ENCODE measurements at places on chromosomes 3 and 15.

GRCh38 chr3:165434516-165434915 is 238.3 kb upstream of the SLITRK3 start:
- H3K36me3 ChIP-seq, result no peaks in the 10 kb centered on the region
- no peaks in the 10 kb centered on the region for H3K4me1 ChIP-seq
- DNase-seq, result no peak
- H3K27ac ChIP-seq, result no peak overlapping the region

DNA sequence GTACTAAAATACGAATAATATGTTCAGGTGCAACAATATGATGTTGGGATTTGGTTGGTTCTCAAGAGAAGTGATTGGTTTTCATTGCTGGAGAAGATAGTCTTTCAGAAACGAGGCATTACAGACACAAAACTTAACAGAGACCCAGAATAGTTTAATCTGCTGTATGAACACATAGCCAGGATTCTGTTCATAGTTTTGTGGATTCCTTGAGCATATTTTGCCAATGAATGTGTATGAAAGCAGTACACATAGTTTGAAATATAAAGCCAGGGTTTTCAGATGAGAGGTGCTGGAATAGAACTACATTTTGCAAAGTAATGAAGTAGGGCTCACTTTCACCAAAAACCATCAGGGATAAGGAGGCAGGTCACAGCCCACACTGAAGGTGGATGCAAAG is 5.7 kb upstream of the MCTP2 start:
- H3K36me3 ChIP-seq, result no peaks in the 10 kb centered on the region
- H3K4me3 ChIP-seq, result no peak overlapping the region
- peaks cover 18% of the 10 kb centered on the region for H3K4me1 ChIP-seq

DNA sequence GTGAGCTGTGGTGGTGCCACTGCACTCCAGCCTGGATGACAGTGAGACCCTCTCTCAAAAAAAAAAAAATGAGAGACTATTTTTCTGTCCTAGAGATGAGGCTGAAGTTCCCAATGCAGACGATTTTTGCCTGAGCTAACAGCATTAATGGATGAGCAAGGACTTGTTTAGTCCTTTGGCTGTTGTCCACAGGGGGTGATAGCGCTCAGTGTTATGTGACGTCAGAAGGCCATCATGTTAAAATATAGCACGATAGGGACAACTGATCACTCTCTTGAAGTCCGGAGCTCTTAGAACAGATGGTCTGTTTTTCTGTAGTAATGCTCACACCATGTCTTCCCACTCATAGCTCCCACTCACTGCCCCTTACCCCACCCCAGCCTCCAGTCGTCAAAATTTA is 6.8 kb downstream of the TRNT1 start:
- H3K4me1 ChIP-seq, result peaks cover 4% of the 10 kb centered on the region
- H3K27me3 ChIP-seq, result no peaks in the 10 kb centered on the region
- no peak for DNase-seq
- H3K27ac ChIP-seq, result peak overlapping the region; percentile 12
- peaks cover 12% of the 10 kb centered on the region for H3K36me3 ChIP-seq

- H3K4me1 ChIP-seq, result no peaks in the 10 kb centered on the region
- H3K36me3 ChIP-seq, result no peaks in the 10 kb centered on the region
- no peak overlapping the region for H3K27ac ChIP-seq
- DNase-seq, result no peak
- H3K27me3 ChIP-seq, result no peaks in the 10 kb centered on the region
Measured at GRCh38 chr3:55692957-55693558, 206.0 kb upstream of the WNT5A start.

DNA sequence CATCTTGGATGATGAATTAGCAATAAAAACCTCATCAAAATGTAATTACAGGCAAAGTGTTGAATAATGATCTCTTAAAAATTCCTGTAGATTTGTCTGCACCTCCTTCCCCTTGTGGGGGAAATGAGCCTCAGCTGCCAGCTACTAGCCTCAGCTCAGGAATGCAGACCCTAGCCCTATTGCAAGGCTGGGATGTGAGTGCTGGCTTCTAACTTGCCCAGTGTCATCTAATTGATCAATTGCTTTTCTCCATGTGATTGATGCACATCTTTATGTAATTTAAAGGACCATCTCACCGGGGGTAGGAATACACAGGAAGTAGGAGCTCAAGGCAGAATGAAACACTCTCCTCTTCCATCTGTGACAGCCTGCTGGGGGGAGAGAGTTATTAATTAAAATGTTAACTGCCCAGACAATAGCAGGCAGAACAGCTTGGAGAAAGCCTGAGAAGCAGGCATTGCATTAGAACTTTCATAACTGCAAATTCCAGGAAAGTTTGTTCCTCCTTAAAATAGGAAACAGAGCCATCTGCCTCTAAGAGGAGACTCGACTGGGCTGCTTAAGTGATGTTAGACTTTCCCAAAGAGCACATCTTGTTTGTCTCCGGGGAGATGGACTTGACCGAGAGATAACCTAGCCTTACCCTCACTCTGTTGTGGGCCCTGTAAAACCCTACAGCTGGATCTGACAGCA is 69.6 kb downstream of the LRTM1 start:
- H3K27ac ChIP-seq, result no peak overlapping the region
- H3K27me3 ChIP-seq, result no peaks in the 10 kb centered on the region
- H3K4me1 ChIP-seq, result no peaks in the 10 kb centered on the region
- no peak for DNase-seq

Data from B cell (primary cell).